ENCODE measurements at places on chromosomes 11 and 22.

DNA sequence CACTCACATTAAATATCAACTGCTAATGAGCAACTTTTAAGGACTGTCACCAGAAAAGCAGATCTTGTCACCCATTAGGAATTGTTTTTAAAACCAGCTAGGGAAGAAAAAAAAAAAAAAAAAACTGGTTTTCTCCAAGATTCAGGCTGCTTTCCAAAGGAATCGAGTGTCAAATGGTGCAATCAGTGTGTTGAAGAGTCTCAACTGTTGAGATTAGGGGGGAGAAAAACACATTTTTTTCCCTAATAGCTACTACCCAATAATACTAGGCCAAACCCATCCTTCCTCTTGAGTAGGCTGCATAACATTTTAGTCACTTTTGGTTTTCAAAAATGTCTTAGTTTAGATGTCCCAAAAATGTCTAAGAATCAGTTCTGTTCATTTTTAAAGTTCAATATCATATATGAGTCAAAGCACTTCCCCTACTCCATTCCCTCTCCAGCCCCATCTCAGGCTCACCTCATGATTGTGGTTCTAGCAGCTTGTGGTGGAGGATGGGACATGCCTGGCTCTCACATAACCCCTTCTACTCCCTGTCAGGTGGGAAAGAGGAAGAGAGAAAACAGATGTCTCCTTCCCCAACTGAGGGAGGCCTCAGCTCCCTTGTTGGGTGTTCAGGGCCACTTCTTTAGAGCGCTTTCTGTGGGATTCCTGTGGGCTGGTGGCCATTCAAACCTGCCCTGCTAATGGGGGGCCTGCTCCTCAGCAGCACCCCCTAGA lies 193.6 kb downstream of the CWF19L2 start:
- no peak for DNase-seq

DNA sequence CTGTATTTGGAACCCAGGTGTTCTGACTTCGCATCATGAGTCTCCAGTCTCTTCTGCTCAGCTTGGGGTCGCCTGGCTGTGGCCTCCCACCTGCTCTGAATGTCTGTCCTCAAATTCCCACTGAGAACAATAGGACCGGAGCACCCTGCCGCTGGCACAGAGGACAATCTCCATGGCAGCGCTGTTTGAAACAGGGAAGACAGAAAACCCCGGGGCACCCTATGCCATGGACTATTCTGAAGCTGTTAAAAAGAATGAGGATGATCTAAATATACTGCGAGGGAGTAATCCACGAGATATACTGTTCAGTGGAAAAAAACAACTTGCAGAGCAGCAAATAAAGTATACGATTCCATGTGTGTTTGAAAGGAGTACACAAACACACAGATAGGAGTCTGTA lies 415.6 kb upstream of the NARS2 start:
- DNase-seq = no peak

- peak; percentile 68 for DNase-seq
Observed at GRCh38 chr11:69888483-69889181, 69.4 kb upstream of the FGF3 start.

DNA sequence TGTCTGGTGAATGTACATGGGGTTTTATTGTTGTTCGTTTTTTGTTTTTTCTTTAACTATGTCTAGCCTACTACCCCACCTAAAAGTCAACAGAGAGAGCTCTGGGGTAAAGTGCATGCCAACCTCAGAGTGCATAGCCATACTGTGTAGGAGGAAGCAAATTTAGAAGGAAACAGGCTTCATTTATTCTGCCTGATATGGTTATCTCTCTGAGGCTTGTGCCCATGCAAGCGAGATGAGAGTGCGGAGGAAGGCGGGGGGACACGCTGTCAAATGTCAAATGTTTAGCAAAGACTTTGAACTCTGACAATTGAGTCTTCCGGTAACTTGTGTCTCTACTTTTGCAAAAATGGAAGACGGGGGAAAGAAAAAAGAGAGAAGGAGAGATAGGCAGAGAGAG lies 295.5 kb downstream of the ETS1 start:
- no peak for DNase-seq

DNA sequence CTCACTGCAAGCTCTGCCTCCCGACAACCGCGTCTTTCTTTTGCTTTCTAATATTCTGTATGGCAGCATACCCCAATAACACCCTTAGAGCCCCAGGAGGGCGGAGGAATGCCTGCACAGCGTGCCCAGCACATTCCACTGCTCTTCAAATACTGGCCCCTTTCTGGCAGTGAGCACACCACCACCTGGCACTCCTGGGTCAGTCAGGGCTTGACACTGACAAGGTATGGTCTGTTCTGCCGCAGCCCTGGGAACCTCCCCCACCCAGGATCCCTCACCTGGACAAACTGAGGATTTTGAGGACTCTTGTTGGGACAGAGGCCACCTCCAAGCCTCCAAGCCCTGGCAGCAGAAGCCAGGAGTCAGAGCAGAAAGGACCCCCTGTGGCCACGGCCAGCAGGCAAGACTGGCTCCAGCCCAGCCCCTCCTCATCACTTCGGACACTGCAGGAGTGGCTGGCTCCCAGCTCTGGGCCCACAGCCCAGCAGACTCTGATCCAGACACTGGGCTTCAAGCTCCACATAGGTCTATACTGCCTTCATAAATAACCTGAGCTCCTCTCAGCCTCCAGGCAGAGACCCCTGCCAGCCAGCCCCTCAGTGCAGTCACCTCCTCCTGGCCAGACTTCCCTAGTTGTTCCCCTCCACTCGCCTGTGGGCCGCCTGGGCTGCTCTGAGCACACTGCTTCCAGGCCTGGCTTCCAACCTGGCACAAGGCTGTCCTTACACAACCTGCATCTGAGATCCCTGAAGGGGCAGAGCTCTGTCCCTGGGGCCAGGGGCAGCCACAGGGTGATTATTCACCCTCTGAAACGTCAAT lies 14.5 kb downstream of the CARS1 start:
- peak; percentile 51 for DNase-seq

GRCh38 chr11:57255618-57256017 lies 18.6 kb upstream of the APLNR start:
- DNase-seq = no peak

- no peak for DNase-seq
Observed at GRCh38 chr11:101010899-101011298, 118.7 kb downstream of the PGR start.
